ENCODE measurements at places on chromosomes 7 and 10.

- DNase-seq: no peak
Observed at GRCh38 chr10:131420867-131421266, 109.3 kb upstream of the TCERG1L start.

GRCh38 chr7:19519443-19520021 is 189.3 kb downstream of the POLR1F start:
- DNase-seq: no peak

- DNase-seq: no peak
Observed at GRCh38 chr10:118521415-118522117, 73.9 kb downstream of the PRLHR start.

GRCh38 chr10:13716081-13717071 is 129.6 kb downstream of the PRPF18 start:
- DNase-seq: no peak

DNA sequence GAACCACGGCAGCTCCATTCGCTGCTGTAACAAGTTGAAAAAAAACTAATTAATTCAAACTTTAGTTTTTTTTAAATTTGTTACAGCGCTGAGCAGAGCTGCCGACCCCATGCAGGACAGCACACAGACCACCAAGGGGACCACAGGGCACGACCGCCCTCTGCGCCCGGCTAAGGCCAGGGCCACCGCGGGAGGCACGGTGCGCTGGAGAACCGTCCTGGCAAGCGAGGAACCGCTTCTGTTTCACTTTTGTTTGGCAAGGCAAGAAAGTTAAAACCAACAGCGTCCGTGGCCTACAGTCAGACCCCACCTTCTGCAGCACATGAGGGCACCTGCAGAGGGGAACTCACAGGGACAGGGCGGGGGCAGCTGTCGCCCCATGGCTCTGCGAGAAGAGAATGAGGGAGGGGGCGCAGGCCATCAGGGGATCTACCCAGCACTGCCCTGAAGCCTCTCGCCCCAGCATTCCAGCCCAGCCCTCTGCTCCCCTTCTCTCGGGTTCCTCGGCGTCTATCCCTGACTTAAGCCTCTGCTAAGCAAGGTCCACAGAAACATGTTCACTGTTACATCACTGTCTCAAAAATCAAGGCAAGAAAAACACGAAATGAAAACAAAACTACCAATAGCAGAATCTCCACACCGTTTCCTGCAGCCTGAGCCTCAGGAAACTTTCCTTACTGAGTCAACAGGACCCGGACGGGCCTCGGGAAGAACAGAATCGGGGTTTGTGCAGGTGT is 204.4 kb downstream of the DIP2C start:
- no peak for DNase-seq

DNA sequence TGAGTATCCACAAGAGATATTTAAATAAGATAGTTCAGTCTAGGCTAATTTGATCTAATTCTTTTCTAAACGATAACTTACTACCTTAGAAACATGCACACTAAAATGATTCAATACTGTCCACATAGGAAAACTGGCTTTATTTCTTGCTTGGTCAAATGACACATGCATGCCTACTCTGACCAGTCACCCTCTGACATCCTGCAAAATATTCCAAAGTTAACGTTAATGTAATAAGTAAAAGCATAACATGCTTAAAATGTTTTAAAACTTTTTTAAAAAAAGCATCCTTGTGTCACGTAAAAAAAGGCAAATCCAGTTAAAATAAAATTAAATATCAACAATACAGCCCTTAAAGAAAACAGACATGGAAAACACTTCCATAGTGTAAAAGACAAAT is 70.2 kb downstream of the UBE2H start:
- DNase-seq: no peak

DNA sequence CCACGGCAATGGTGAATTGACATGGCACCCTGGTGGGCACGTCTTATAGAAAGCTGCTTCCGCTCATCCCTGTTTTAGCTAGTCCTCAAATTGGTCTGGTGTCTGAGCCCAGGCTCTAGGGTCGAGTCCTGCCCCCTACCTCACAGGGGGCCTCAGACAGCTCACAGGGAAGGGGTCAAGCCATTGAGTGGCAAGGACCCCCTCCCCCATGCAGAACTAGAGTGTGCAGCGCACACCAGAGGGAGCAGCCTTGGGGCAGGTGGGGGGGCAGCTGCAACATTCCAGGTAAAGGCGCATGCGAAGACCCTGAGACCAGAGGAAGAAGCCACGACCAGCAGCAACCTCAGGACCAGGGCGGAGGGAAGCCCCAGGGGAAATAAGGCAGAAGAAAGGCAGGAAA is 240.4 kb upstream of the PPP2R2D start:
- no peak for DNase-seq

- no peak for DNase-seq
Observed at GRCh38 chr7:12975412-12975811, 288.0 kb downstream of the ARL4A start.

GRCh38 chr10:86071145-86071544 is 295.4 kb downstream of the GRID1 start:
- DNase-seq: no peak

DNA sequence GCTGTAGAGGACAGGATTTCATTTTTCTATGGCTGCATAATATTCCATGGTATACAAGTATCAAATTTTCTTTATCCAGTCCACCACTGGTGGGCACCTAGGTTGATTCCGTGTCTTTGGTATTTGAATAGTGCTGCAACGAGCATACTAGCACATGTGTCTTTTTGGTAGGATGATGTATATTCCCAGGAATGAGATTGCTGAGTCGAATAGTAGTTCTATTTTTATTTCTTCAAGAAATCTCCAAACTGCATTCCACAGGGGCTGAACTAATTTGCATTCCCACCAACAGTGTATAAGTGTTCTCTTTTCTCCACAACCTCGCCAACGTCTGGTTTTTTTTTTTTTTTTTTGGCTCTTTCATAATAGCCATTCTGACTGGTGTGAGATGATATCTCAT is 550.0 kb downstream of the REEP3 start:
- DNase-seq: no peak

- DNase-seq: no peak
Observed at GRCh38 chr7:17689361-17689902, 250.9 kb downstream of the SNX13 start.

DNA sequence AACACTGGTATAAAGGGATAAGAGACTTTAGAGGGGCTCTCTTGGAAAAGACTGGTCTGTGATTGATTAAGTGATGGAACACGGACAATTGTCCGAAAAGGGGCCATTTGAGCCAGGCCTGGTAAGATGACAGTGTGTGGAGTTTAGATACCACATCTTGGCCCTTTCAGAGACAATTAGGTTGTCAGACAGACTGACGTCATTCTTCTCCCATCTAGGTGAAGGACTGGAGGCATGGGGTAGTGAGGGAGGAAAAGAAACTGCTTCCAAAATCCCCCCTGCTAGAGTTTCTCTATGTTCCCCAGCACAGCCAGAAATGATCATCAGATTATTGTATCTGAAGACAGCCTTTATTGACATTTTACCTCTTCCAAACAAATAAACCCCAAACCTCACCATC is 84.8 kb upstream of the MYO3A start:
- DNase-seq: no peak

- DNase-seq: no peak
Observed at GRCh38 chr7:16356301-16356958, 64.9 kb downstream of the CRPPA start.

DNA sequence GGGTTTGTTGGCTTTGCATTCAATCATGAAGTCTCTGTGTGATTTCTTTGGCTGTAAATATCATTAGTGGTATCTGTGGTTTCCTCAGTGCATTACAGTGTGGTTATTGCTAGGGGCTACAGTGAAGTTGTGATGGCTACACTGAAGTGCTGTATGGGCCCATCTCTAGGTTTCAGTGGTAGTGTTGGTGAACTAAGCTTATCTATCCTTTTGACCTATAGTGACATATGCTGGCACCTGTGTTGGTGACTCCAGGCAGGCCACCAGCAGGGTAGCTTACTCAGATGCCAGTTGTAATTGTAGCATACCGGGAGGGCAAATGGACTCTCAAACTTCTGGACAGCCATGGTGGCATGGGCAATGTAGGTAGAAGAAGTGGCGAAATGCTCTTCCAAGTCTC is 219.0 kb downstream of the ANKRD30A start:
- no peak for DNase-seq

DNA sequence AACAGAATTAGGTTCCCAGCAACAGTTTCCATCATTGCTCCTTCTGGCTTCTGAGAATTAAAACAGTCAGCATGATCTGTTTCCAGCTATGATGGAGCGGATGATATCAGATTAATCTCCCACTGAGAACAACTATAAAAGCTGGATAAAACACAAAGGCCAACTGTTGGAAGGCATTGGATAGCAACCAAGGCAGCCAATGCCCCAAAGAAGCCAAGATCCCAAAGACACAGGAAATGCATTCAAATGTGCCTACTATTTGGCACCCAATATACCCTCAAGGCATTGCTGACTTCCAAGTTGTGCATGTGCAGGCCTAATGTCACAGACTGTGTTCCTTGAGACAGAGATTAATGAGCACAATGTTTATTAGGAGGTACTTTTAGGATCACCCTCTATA is 259.3 kb downstream of the ARHGAP12 start:
- DNase-seq: no peak

- DNase-seq: no peak
Observed at GRCh38 chr7:28579571-28579970, 167.3 kb downstream of the CREB5 start.

- no peak for DNase-seq
Observed at GRCh38 chr10:91034494-91035159, 113.7 kb upstream of the ANKRD1 start.

GRCh38 chr10:28541717-28542365 is 8.9 kb downstream of the WAC start:
- DNase-seq: no peak

- no peak for DNase-seq
Observed at GRCh38 chr10:72539137-72539536, 86.7 kb downstream of the MICU1 start.

GRCh38 chr7:96236198-96237039 is 85.5 kb downstream of the SLC25A13 start:
- DNase-seq: no peak

Measured in NCI-H1436 treated with DMSO at 0.1 percent for 48 hours (cell line).